Nephron progenitor cell (in vitro differentiated cells): ENCODE measurements at places on chromosomes 11 and 22.

- peaks cover 13% of the 10 kb centered on the region for H3K4me1 ChIP-seq
- no peak for DNase-seq
- peaks cover 14% of the 10 kb centered on the region for H3K27me3 ChIP-seq
- H3K27ac ChIP-seq: no peak overlapping the region
- H3K36me3 ChIP-seq: no peaks in the 10 kb centered on the region
- no peak overlapping the region for H3K4me3 ChIP-seq
These were observed 1461.6 kb downstream of the BRD1 start for GRCh38 chr22:48366056-48366455.

GRCh38 chr11:112453601-112454577 is 193.2 kb upstream of the PLET1 start:
- H3K27me3 ChIP-seq: no peaks in the 10 kb centered on the region
- peak; percentile 21 for DNase-seq
- H3K36me3 ChIP-seq: peaks cover 6% of the 10 kb centered on the region
- H3K4me1 ChIP-seq: no peaks in the 10 kb centered on the region
- no peak overlapping the region for H3K27ac ChIP-seq

GRCh38 chr11:70642266-70642665 is 243.9 kb downstream of the CTTN start:
- H3K27me3 ChIP-seq: peaks cover 38% of the 10 kb centered on the region
- H3K27ac ChIP-seq: no peak overlapping the region
- no peak for DNase-seq
- no peak overlapping the region for H3K4me3 ChIP-seq
- H3K36me3 ChIP-seq: no peaks in the 10 kb centered on the region

DNA sequence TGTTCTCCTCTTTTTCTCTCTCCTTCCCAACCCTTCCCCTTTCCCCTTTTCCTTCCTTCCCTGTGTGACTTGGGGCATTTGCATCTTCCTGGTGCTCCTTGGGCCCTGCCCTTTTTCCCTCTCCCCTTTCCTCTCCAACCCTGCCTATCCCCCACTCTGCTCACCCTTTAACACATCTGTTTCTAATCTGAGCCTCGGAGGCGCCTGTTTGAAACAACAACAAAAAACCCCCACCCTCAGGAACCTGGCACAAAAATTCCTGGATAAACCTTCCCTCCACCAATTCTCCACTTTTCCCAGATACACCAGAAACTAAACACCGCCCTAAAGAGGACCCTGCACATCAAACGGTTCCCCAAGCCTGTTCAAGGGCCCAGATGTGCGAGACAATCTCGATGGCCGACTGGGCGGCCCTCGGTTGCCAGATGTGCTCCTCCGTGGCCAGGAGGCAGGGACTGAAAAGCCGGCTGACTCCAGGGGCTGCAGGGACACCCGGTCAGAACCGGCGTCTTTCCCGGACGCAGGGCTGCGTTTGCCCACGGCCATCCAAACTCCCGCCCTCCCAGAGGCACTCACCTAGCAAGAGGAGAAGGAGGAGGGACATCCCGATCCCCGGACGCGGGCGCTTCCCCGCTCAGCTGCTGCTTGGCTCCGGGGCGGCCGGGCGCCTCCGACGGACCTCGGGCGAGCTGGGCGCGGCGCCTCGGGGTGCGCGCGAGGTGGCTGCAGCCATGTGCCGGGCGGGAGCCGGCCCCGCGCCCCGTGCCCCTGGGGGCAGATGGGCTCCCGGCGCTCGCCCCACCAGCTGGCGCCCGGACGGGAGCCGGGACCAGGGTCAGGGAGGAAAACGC is 486 bp downstream of the CLMP start:
- H3K27me3 ChIP-seq: peaks cover 10% of the 10 kb centered on the region
- peaks cover 78% of the 10 kb centered on the region for H3K4me1 ChIP-seq
- peak; percentile 67 for DNase-seq
- H3K27ac ChIP-seq: peak overlapping the region; percentile 86

DNA sequence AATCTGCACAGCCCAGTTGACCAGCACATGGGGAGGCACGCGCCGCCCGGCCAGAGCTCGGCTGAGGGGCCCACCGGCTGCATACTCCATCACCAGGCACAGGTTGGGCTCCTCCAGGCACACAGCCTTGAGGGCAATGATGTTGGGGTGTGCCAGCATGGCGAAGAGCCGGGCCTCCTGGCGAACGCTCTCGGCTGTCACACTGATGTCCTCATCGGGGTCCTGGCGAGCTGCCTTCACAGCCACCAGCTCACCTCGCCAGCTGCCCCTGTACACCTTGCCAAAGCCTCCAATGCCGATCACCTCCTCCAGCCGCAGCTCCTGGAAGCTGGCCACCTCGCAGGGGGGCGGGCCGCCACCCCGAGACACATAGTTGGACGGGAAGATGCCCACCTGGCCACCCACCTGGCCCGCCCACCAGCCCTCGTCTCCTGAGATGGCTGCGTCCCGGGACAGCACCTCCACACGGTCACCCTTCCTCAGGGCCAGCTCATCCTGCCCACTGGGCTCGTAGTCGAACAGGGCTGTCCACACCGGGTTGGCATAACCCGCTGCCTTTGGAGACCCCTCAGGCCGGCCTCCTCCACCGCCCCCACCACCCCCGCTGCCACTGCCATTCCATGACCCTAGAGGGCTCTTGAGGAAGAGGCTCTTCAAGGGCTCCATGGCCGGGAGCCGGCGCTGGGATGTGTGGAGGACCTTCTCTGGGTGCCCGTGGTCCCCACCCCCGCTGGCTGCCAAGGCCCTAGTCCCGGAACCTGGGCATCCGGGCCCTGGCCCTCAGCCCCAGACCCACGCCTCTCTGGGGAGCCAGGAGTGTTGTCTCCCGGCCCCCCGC is 711 bp downstream of the MAP3K11 start:
- peaks cover 26% of the 10 kb centered on the region for H3K36me3 ChIP-seq
- H3K27me3 ChIP-seq: peaks cover 9% of the 10 kb centered on the region
- DNase-seq: no peak
- H3K27ac ChIP-seq: no peak overlapping the region

GRCh38 chr11:118838905-118839553 is 44.7 kb upstream of the CXCR5 start:
- H3K36me3 ChIP-seq: no peaks in the 10 kb centered on the region
- H3K4me1 ChIP-seq: peaks cover 5% of the 10 kb centered on the region
- no peak overlapping the region for H3K4me3 ChIP-seq
- peak overlapping the region; percentile 54 for H3K27ac ChIP-seq

DNA sequence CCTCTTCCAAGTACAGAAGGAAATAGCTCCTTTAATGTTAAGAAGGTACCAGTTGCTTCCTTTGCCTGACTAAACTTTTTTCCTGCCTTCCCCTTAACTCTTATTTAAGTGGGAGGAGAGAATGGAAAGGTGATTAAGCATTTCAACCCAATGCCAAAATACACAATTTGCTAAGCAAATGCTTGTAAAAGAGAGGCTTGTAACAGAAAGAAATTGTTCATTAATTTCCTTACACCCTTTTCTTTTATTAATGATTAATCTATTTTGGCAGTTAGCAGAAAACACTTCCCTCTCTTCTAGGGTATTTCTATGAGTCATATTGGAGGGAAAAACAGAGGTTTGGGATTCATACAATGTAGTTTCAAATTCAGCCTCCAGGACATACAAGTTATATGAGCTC is 427.6 kb upstream of the FAT3 start:
- H3K4me1 ChIP-seq: peaks cover 13% of the 10 kb centered on the region
- no peak overlapping the region for H3K27ac ChIP-seq
- DNase-seq: no peak

- peaks cover 21% of the 10 kb centered on the region for H3K36me3 ChIP-seq
- no peak overlapping the region for H3K4me3 ChIP-seq
- no peak for DNase-seq
- H3K27ac ChIP-seq: no peak overlapping the region
- H3K4me1 ChIP-seq: peaks cover 27% of the 10 kb centered on the region
These were observed 79.3 kb downstream of the SGSM3 start for GRCh38 chr22:40449676-40450035.

GRCh38 chr22:23767303-23767672 is 484 bp downstream of the CHCHD10 start:
- peaks cover 50% of the 10 kb centered on the region for H3K4me1 ChIP-seq
- peaks cover 6% of the 10 kb centered on the region for H3K27me3 ChIP-seq
- H3K4me3 ChIP-seq: peak overlapping the region; percentile 88

GRCh38 chr11:33387996-33388395 is 130.8 kb downstream of the HIPK3 start:
- H3K4me3 ChIP-seq: no peak overlapping the region
- H3K27me3 ChIP-seq: no peaks in the 10 kb centered on the region
- peak overlapping the region; percentile 40 for H3K27ac ChIP-seq
- peaks cover 12% of the 10 kb centered on the region for H3K36me3 ChIP-seq
- DNase-seq: no peak
- peaks cover 9% of the 10 kb centered on the region for H3K4me1 ChIP-seq

- H3K36me3 ChIP-seq: peaks cover 19% of the 10 kb centered on the region
- peak overlapping the region; percentile 46 for H3K4me3 ChIP-seq
- no peak for DNase-seq
- peaks cover 79% of the 10 kb centered on the region for H3K4me1 ChIP-seq
- peak overlapping the region; percentile 82 for H3K27ac ChIP-seq
These were observed 5.2 kb downstream of the LGR4 start for GRCh38 chr11:27467181-27467913.
